BE2C (cell line): ENCODE measurements at places on chromosomes 5 and 9.
A peak's percentile ranks its signal among the peaks of the same experiment; 100 is the strongest.

- DNase-seq = no peak
These were observed 97.6 kb downstream of the GALNT10 start for GRCh38 chr5:154288145-154288544.

DNA sequence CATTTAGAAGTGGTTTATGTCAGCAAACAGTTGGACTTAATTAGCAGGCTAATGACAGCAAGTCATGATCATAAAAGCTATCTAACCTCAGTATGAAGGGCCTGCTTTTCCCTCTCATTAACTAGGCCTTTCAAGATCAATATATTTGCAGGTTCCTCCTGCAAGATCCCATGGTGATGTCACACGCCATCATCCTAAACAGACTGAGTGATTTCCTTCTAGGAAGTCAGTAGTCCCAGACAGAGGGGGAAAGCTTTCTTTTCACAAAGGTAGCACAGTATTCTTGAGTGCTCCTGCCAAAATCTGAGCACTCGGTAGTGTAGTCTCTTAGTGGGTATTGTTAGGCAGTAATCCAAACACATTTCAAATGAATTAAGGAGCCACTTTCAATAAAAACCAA is 52.5 kb downstream of the UIMC1 start:
- DNase-seq = no peak

- DNase-seq = no peak
These were observed 47.3 kb downstream of the SLC1A1 start for GRCh38 chr9:4537581-4537980.

- no peak for DNase-seq
These were observed 18.1 kb upstream of the SSBP2 start for GRCh38 chr5:81768935-81769452.

DNA sequence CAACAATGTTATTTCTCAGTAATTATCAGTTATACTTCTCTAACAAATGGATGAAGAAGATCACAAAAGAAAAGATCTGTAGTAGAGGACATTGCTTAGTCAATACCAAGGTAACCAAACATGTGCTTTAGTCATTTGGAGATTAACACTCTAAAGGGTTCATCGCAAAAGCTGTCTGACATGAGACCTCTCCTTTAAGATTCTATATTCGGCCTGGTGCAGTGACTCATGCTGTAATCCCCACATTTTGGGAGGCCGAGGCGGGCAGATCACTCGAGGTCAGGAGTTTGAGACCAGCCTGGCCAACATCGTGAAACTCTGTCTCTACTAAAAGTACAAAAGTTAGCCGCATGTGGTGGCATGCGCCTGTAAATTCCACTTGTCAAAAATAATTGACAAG is 18.3 kb upstream of the CKMT2 start:
- DNase-seq = no peak

GRCh38 chr9:84404095-84404686 is 63.6 kb upstream of the SLC28A3 start:
- DNase-seq = no peak

GRCh38 chr5:129379406-129379805 is 80.7 kb upstream of the ADAMTS19 start:
- no peak for DNase-seq

DNA sequence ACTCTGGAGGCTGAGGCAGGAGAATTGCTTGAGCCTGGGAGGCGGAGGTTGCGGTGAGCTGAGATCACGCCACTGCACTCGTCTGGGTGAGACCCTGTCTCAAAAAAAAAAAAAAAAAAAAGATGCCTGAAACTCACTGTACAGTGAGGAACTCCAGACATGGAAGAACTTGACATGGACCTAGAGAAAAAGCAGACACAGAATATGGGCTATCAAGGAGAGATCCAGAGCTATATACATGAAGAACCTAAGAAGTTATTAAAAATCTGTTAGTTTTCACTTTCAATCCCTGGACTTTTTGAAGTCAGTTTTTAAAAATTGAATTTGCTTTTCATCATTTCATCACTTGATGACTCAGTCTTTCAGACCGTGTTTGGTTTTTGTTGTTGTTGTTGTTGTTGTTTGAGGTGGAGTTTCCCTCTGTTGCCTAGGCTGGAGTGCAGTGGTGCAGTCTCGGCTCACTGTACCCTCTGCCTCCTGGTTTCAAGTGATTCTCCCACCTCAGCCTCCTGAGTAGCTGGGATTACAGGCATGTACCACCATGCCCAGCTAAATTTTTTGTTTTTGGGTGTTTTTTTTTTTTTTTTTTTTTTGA is 20.3 kb downstream of the PAIP2 start:
- DNase-seq = no peak

DNA sequence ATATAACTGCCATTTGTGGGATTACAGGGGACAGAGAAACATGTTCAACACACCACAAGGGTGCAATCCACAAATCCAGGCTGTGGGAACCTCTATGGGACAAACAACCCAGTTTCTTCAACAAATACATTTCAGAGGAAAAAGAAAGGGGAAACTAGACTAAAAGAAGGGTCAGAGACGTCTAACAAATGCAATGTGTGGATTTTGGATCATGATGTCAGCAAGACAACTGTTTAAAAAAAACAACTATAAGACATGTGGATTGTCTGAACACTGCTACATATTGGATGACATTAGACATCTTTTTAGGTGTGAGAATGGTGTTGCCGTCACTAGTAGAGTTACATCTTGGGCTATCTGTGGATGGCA is 3.9 kb upstream of the RALGDS start:
- DNase-seq = no peak

DNA sequence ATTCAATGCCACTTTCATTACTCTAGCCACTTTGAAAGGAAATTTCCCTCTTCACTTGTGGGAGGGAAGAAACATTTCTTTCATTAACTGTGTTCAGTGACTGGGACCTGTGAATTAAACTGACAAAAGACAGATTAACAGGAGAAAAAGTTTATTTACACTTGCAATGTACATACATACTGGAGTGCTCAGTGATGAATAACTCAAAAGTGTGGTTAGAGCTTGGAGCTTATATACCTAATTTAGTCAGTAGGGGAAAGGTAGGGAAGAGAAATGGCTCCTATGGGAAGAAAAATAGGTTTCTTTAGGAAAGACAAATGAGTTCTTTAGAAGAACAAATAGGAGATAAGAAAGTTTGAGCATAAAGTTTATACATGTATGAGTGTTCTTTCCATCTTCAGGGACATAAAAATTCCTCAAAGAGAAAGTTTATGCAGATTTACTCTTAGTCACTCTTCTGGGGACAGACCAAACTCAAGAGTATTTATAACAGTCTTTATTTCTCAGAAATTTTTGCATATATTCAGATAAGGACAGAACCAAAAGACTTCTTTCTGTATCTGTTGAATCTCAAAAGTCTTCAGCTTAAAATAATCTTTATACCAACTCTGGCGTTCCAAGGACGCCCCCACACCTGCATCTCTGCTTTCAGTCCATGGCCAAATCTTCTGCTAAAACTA is 120.0 kb upstream of the RAI14 start:
- DNase-seq = no peak

DNA sequence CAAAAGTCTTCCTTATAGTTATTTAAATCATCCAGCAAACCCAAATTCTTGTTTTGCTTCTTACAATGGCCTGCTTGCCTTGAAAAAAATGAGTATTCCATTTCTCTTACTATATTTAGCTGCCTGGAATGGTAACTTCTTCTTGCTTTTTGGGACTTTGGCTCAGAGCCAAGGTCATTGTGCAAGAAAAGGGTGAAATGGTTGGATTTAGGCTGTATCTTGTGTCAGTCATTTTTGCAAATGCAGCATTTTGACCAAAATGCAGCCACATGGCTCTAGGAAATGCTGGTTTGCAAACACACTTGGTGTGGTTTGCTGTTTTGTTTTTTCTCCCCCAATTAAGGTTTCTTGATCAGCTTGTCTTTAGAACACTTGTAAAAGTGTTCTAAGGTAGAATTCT is 133.3 kb upstream of the ELL2 start:
- DNase-seq = no peak

- DNase-seq = no peak
These were observed 854.1 kb downstream of the MAT2B start for GRCh38 chr5:164359260-164360255.

DNA sequence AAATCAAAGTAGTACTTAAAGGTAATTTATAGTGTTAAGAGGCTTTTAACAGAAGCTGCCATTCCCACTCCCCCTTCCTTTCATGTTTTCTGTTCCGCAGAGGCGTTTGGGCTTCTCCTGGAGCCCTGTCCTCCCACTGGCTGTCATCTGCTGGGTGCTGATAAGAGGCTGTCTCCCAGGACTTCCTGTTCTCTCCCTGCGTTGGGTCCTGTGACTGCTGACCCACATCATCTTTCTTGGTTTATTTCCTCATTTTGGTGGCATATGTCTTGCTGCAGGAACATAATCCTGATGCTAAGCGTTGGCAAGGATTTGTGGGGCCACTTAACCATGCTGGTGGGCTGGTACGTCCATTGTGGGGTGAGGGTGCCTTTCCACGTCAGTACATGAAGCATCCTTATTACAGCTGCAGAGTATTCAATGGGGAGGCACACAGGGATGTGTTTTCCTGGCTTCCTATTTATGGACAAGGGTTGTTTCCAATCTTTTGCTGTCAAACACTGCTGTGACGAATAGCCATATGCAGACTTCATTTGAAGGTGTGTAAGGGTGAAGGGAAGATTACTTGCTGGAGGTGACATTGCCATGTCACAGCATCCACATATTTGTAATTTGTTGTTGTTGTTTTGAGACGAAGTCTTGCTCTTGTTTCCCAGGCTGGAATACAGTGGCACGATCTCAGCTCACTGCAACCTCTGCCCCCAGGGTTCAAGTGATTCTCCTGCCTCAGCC is 22.3 kb upstream of the RNF130 start:
- DNase-seq = no peak

DNA sequence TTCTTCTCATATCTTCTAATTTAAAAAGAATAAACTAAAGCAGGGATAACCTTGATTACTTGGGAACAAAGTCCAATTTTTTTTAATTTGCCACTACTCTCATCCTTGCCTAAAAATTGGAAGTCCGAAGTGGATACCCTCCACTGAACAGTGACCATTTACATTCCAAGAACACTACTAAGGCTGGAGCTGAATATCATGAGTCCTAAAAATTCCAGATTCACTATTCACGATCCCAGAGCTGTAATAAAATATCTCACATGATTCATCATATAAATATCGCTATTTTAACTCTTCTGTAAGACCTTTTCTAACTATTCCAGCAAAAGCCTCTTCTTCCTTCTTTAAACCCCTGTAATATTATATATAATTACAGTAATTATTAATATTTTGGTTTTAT is 57.4 kb downstream of the ATPSCKMT start:
- DNase-seq = no peak

GRCh38 chr5:1823381-1824034 is 22.3 kb downstream of the NDUFS6 start:
- DNase-seq = no peak

DNA sequence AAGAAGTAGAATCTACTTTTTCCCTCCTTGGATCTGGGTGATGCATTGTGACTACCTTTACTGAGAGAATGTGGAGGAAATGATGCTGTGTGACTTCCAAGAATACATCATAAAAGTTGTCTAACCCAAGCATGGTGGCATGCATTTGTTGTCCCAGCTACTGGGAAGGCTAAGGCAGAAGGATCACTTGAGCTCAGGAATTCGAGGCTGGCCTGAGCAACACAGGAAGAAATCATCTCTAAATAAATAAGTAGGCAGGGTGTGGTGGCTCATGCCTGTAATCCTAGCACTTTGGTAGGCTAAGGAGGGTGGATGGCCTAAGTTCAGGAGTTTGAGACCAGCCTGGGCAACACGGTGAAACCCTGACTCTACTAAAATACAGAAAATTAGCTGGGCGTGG is 143.2 kb upstream of the VLDLR start:
- DNase-seq = no peak

- no peak for DNase-seq
These were observed 110.9 kb downstream of the GRIA1 start for GRCh38 chr5:153601377-153601776.

GRCh38 chr5:115813719-115814118 is 2.7 kb downstream of the CDO1 start:
- no peak for DNase-seq

- DNase-seq = no peak
These were observed 56.5 kb upstream of the SPDL1 start for GRCh38 chr5:169527066-169527465.

GRCh38 chr5:137186759-137187461 is 312.2 kb downstream of the SPOCK1 start:
- no peak for DNase-seq

GRCh38 chr5:93249651-93250289 is 331.2 kb downstream of the NR2F1-AS1 start:
- peak; percentile 37 for DNase-seq

DNA sequence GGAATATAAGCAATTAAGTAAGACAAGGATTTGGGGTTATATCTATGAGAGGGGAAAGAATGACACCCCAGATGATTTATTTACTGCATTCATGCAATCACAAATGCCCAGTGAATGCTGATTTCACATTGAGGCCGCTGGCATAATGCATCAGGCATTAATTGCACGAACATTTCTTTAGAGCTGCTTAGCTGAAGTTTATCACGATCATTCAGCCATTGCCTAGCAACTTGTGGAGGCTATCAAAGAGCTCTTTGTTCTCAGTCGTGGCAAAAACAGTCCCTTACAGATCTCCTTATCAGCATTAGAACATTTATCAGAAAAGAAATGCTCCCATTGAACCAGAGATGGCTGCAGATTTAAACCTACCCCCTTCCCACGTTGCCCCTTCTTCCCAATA is 88.7 kb upstream of the PRRC1 start:
- no peak for DNase-seq

DNA sequence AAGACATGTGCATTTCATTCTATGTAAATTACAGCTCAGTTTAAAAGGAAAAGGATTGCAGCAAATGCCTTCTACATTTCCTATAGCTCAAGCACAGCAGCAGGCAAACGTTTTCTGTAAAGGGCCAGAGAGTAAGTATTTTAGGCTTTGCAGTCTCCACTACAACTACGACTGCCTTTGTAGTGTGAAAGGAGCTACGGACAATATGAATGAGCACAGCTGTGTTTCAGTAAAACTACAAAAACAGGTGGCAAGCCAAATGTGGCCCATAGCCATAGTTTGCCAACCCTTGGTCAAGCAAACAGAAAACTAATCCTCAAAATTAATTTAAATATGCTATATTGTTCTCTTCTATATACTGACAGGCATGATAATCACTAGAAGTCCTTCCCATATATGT is 7.2 kb downstream of the PTBP3 start:
- no peak for DNase-seq

DNA sequence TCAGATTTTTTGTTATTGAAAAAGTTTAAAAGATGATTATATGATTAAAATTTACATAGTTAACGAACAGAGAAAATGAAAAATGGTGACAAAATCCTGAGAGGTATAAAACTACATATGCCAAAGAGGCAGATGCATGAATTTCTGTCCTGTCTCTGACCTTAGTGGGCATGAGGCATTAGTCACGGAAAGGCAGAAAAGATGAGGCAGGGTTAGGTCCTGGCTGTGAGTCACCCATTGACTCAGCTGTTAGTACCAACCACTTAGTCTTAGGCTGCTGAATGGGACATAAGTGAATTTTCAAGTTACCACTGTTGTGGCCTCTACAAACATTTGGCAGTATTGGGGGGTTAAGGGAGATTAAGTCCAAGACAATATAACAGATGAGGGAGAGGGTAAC is 33.1 kb downstream of the RASA1 start:
- DNase-seq = peak; percentile 14

GRCh38 chr5:31237174-31237573 is 43.7 kb downstream of the CDH6 start:
- peak; percentile 24 for DNase-seq
